ENCODE measurements at places on chromosomes 4 and X.

DNA sequence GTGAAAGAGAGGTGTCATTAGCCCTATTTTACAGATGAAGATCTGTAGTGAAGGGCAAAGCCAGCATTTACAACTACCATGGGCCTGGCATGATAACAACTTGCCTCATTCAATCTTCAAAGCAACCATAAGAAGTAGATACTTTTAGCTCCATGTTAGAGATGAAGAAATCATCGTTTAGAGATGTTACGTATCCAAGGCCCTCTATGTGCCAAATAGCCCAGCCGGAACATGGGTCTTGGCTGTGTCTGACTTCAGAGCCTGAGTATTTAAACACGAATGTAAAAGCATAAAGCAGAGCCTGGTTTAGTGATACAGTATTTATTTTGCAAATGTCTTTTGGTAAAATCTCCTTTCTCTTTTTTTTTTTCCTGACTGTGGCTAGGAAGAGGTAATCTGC, 197.1 kb downstream of the RASL11B start:
- no peak for DNase-seq

DNA sequence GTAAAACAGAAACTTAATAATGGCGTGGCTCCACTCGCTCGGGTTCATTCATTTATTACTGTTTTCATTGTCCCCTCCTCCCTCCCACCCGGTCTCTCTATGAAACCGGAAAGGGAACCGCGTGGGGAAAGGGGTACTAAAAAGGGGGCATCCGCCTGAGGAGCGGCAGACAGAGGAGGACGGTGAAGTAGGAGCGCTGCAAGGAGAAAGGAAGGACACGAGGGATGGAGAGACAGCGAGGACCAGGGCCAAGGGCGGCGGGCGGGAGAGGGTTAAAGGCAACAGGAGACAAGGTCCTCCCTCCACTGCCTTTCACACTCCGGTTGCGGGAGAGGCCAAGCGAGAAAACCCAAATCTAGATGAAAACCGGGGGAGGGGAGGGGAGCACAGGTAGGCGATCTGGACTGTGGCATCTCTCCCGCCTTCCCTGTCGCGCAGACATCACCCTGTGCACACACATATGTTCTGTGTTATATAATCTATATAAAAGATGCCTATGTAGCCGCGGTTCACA, 829 bp downstream of the ELOVL6 start:
- no peak for DNase-seq

DNA sequence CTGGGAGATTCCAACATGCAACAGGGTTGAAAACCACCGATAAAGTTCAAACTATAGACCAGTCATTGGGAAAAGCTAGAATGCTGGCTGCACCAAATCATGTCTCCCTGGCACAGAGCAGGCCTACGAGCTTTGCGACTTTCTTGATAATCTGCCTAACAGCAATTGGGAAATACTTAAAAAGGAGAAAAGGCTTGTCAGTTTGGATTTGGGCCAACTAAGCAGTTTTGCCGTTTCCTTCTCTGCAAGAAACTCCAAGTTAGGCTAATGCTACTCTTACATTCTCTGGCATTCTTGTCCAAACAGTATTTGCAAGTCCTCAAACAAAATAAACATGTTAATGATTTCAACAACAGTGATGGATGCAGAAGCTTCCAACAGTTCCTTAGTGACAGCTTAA, 87.9 kb downstream of the PDK3 start:
- DNase-seq = no peak

DNA sequence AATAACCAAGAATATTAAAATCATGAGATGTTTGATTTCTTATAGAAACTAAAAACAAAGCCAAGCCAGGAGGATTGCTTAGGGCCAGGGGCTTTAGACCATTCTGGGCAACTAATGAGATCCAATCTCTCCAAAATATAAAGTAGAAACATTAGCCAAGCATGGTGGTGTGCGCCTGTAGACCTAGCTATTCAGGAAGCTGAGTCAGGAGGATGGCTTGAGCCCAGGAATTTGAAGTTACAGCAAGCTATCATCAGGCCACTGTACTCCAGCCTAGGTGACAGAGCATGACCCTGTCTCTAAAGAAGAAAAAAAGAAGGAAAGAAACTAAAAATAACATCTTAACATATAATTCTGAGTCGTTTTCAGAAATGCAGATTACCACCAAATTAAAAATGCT, 96.7 kb downstream of the NAF1 start:
- DNase-seq = no peak

GRCh38 chr4:102616636-102617035, 115.5 kb downstream of the NFKB1 start:
- no peak for DNase-seq

DNA sequence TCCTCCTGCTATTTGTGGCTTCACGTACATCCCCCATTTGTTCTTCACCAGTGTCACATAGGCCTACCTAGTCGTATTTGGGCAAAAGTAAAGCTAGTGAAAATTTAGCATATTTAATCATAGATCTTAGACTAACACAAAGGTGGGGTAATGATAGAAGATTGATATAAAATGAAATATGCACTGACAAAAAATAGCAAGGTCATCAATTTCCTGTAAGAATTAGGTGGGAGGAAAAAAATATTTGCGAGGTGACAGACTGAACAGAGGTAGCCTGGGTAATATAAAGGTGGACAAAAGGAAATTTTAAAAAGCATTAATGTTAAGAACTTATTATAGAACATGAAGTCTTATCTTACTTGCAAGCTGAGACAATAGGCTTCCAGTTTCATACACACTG, 239.9 kb downstream of the PCDH10 start:
- DNase-seq = no peak

Measured in cortex of kidney (tissue), 1 donor.